Stimulated activated naive CD4-positive, alpha-beta T cell treated with Interleukin-2 at 50 U/mL for 16 hours (primary cell): ENCODE measurements at places on chromosomes 2 and 18.

DNA sequence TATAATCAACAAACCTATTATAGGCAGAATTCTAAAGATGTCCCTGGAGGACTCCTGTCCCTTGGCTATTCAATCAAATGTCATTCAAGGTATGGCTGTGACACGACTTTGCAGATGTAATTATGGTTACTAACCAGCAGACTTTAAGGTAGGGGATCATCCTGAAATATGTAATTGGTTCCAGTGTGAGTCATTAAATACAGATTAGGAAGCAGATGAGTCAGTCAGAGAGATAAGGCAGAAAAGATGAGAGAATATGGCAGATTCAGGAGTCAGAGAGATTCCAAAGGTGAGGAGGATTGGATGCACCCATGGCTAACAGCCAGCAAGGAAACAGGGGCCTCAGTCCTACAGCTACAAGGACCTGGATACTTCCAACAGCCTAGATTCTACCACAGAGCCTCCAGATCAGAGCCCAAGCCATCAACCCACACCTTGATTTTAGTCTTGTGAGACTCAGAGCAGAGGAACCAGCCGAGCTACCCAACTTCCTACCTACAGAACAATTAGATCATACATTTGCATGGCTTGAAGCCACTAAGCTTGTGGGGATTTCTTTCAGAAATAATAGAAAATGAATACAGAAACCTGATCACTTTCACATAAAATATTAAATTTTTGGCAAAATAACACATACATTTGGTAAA is 11.2 kb upstream of the PROM2 start:
- no peak for DNase-seq

DNA sequence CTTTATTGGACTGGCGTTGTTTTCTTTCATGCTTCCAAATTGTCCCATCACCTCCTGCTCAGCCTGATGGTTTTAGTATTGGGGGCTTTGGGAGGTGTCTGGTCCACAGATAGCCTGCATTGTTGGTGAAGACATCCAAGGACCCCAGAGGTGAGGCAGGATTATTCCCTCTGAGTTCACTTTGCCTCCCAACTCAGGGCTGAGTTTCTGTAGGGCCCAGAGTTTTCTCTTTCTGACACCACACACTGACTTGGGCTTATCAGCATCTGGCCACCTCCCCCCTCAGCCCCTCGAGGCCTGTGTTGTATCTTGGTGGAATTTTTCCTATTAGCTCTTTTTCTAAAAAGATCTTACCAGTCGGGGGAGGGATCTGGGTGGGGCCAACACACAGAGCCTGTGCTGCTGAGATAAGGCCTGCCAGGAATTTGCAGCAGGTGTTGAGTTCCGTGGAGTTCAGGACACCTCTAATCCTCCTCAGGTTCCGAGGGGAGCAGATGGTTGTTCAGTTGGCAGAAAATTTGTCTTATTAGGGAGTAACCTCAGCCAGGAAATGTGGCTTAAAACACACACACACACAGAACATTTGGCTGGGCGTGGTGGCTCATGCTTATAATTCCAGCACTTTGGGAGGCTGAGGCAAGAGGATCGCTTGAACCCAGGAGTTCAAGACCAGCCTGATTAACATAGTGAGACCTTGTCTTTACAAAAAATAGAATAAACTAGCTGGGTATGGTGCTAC is 7.3 kb downstream of the EMILIN2 start:
- DNase-seq, result no peak

DNA sequence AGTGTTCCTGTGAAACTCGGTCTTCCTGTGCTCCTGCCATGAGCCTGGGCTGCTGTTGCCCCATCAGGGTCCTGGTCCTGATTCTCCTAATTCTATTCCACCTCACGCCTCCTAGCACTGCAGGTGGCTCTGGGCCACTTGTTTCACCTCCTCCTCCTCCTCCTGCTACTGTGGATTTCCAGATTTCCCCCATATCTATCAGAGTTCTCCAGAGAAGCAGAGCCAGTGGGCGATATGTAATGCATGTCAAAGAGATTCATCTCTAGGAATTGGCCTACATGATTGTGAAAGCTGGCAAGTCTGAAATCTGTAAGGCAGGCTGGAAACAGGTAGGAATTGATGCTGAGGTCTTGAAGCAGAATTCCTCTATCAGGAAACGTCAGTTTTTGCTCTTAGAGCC is 45.3 kb downstream of the CHRNA1 start:
- no peak for DNase-seq

- DNase-seq, result no peak
These were observed 274.5 kb downstream of the LPIN1 start for GRCh38 chr2:12020833-12021469.

GRCh38 chr18:58242968-58243367 is 198.9 kb downstream of the NEDD4L start:
- no peak for DNase-seq

DNA sequence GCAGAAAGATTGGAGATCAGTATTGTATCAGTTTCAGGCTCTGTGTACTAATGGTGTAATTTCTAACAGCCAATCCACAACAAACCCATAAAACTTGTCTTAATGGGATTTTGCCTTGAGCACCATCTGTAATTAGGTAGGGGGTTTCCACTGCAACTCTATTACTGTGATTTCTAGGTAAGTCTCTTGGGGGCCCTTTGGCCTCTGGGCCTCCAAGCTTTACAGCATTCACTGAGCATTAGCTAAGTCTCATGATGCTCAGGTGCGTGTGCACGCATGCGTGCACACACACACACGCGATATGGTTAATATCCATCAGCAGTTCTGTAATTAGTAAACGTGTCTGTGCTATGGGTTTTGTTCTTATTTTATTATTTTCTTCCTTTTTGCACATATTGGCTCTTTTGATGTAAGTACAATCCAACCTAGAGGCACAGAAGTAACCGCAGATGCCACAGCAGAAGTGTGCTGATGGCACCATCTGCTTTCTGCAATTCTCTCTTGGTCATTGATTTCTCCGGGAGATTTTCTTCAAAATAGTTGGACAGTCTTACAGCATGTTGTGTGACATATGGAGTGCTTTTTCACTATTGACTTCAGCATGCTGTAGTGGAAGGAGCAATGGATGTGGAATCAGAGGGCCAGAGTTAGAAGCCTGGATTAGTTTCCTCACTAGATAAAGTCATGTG is 592.0 kb downstream of the LRRTM4 start:
- DNase-seq, result no peak

- no peak for DNase-seq
These were observed 2.0 kb downstream of the SRSF7 start for GRCh38 chr2:38748943-38749804.

GRCh38 chr2:105919191-105919811 is 174.6 kb downstream of the NCK2 start:
- no peak for DNase-seq

DNA sequence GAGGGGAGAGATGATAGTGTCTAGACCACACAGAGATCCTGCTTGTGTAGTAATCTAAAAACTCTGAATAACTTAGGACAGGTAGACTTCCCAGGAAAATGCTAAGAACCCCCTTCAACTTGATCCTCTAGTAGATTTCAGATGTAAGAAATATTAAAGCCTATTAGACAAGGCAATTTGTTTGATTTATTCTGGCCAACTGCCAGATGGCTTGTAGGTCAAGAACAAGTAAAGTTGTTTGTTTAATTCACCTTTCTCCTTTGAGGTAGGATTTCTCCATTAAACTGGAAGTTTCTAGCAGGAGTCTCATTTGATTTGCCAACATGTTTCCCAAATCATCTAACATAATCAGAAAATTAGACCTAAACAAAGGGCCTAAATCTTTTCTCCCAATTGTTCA is 48.6 kb downstream of the SH3RF3 start:
- DNase-seq, result no peak

DNA sequence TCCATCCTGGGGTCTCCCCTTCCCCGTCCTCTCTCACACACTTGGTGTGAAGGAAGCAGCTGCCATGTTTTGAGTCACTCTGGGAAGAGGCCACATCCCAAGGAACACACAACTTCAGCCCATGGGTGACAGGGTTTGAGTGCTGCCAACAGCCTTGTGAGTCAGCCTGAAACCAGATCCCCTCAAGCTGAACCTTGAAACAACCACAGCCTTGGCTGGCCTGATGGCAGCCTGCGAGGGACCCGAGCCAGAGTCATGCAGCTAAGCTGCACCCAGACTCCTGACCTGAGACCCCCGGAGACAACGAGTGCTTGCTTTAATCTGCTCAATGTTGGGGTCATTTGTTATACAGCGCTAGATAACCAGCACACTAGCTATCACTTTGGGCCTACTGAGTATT is 19.3 kb upstream of the MC2R start:
- DNase-seq, result no peak

- DNase-seq, result no peak
These were observed 478.7 kb upstream of the TCF4 start for GRCh38 chr18:56066524-56067213.

DNA sequence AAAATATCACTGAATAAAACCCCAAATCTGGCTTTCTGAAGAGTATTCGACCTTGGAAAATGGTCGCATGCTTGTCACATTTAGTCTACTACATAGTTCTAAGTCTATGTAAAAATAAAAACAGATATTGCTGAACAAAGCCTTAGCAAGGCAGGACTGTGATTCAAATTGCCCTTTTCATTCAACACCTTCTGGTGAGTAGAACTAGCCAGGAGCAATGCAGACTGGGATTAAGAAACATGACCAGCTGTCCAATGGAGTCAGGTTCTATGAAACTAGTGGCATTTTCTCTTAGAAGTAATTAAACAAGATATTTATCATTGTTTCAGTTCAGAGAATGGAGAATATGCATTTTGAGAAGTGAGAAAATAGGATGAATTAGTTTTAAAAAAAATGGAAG is 1260.5 kb upstream of the ACVR2A start:
- no peak for DNase-seq

GRCh38 chr2:235832941-235833340 is 335.2 kb downstream of the GBX2 start:
- no peak for DNase-seq

DNA sequence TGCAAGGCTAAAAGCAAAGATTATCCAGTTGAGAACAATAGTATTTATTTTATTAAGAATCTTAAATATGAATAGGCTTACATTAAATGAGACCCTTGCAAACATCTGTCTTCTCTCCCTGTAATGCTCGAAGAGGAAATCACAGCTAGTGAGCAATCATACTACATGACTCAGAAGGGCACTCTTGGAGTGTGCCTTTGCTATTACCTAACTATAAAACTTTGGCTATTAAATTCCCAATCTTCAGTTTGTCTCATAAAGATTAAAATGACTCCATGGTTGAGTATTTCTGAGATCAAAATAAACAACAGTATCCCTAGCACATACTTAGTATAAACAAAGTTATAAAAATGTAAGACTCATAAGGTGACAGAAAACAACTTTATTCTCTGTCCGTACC is 296.9 kb downstream of the KCNJ3 start:
- DNase-seq, result no peak

DNA sequence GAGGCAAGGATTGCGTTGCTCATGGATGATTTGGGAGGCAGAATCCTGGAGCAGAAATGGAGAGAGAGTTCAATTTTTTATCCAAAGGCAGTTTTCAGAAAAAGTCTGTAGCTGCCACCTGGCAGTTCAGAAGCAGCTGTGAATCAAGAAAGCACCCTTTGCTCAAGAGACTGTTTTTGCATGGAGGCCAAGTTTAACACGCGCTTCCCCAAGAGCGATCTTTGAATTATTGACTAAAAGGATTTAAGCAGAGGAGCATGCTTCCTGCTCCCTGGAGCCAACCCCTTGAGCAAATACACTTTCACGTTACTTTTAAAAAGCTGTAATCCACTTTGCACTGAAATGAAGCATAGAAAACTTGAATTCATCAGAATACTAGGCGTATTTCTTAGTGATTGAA is 252.4 kb downstream of the RNF144A start:
- no peak for DNase-seq

- DNase-seq, result no peak
These were observed 63.0 kb upstream of the PGAP1 start for GRCh38 chr2:196989496-196989895.

GRCh38 chr2:44549856-44550255 is 188.1 kb downstream of the CAMKMT start:
- DNase-seq, result no peak

- DNase-seq, result no peak
These were observed 42.0 kb downstream of the CTNNA2 start for GRCh38 chr2:79554899-79555298.

- DNase-seq, result no peak
These were observed 142.6 kb downstream of the MGAT5 start for GRCh38 chr2:134396493-134396892.

- DNase-seq, result no peak
These were observed 18.8 kb downstream of the FARSB start for GRCh38 chr2:222637067-222637466.

- DNase-seq, result no peak
These were observed 167.4 kb downstream of the DPP10 start for GRCh38 chr2:114609801-114610200.

GRCh38 chr2:69948032-69948962 is 13.1 kb downstream of the ASPRV1 start:
- DNase-seq, result no peak

DNA sequence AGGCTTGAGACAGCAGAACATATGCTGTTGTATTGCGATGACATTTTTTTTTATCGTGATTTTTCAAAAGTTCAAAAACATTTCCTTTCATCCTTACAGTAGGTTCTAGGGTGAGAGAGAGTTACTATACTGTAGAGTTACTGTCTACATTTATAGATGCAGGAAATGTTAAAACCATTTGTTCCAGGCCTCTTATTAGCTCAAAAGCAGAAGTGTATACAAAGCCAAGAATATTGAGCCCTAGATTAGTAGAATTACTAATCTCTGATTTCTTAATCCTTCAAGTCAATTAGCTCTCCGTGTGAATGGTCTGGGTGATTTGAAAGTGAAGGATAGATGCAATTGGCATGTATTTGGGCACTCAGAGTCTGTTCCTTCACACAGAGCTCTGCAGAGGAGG is 73.1 kb downstream of the MAPRE2 start:
- DNase-seq, result no peak

DNA sequence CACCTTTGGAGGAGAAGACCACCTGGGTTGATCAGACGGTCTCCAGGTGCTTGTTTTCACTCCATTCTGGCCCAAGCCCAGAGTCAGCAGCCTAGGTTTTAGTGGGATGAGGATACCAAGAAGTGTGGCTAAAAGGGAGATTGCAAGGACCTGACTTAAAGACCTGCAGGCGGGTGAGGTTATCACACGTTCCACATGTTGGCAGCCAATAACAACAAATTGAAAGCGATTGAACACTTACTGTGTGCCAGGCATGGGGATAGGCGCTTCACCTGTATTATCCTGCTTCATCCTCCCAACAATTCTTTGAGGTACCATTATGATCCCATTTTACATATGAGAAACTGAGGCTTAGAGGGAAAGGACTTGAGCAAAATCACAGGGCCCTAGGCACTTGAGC is 5.0 kb downstream of the ARL4C start:
- no peak for DNase-seq

GRCh38 chr18:54284981-54285785 is 15.9 kb downstream of the POLI start:
- peak; percentile 76 for DNase-seq
